ENCODE measurements at places on chromosomes 7 and 10. TPM values are rescaled to one million over a fixed set of nuclear protein-coding genes. Genes with fewer than 3 reads are reported as not detected.

Gene SEMA3A
- 33.3 TPM for total RNA-seq

Gene ATRNL1
- 28.7 TPM for total RNA-seq

Gene SLC26A5
- 0.41 TPM for total RNA-seq

DNA sequence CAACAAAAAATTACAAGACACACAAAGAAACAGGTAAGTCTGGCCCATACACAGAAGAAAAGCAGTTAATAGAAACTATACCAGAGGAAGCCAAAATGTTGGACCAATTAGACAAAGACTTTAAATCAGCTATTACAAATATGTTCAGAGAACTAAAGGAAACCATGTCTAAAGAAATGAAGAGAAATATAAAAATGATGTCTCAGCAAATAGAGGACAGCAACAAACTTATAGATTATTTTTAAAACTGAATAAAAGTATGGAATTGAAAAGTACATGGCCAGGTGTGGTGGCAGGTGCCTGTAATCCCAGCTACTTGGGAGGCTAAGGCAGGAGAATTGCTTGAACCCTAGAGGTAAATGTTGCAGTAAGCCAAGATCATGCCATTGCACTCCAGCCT, 58.5 kb downstream of the LHFPL3 start:
- no peak for DNase-seq

DNA sequence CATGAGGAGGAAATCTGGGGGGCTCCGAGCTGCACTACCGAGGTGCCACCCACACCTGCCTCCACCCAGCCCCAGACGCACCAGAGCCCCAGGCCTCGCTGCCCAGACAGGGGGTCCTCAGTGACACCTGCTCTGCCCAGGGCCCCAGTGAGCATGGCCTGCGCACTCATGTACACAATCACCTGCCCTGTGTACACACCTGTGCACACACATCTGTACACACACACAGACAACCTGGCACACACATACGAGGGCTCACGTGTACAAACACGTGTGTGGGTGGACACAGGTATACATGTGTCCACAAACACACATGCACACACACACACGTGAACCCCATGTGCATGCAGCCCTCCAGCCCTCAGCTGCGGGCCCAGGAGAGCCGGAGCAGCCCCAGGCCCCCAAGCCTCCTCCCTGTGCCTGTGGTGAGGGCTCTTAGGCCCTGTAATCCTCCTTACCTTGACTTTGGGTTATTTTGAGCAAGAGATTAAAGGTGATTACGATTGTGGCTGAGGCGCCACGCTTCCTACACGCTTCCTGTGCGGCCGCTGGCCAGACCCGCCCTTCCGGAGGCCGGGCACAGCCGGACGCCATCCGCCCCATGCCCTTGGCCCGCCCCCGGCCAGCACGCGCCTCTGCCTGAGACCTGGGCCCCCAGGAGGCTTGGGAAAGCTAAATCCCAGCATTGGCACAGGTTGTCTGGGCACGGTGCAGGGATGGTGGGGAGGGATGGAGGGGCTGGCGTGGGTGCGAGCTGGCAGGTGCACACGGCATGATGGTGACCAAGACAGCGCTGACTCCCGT, 71.9 kb downstream of the ELFN1 start:
- DNase-seq = no peak

DNA sequence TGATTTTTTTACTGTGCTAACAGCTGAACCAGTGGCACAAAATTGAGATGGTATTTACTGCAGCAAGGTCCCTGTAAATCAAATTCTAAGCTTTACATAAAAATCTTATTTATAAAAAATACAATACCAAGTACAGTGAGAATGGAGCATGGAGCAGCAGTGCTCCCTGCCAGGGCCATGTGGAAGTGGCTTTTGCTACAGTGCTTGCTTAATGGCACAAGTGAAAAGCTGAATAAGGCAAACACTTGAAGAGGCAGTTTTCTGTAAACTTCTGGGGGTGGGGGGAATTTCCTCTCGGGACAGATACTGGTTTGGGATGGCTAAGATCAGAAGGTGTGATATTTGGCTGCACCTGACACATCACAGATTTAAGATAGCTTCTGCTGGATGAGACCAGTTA, 27.5 kb downstream of the AP3M1 start:
- no peak for DNase-seq

DNA sequence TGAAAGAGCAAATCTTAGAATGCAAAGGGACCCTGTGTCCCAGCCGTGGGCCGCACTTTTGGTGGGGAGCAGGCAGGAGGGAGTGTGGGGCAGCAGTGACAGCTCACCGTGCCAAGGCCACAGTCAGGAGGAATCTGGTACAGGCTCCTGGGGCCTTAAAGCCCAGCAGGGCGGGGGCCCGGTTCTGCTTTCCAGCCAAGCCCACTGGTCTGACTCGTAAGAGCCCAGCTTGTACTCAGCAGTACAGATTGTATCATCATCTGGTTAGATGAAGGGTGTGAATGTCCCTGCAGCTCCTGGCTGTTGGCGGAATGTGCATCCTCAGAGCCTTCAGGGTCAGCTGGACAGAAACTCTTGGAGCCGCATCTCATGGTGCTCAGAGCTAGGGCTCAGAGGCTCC, 30.5 kb upstream of the TRIM8 start:
- no peak for DNase-seq

- DNase-seq = no peak
Observed at GRCh38 chr10:97328646-97329453, 5.7 kb downstream of the FRAT2 start.

DNA sequence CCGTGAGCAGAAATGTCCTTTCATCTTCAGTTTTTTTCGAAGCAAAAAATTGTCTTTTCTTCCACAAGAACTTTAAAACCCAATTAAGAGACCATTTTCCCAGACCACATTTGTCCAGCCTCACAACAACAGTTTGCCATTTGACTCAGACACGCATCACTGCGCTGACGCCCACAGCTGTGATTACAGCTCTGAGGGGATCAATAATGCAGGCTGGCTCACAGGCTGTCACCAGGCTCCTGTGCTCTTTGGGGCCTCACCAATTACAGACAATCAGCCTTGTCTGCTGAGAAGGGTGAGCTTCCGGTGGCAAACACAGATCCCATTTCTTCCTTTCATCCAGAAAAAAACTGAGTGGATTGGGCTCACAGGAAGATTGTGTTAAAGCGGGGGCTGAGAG, 33.3 kb downstream of the DDC start:
- no peak for DNase-seq

DNA sequence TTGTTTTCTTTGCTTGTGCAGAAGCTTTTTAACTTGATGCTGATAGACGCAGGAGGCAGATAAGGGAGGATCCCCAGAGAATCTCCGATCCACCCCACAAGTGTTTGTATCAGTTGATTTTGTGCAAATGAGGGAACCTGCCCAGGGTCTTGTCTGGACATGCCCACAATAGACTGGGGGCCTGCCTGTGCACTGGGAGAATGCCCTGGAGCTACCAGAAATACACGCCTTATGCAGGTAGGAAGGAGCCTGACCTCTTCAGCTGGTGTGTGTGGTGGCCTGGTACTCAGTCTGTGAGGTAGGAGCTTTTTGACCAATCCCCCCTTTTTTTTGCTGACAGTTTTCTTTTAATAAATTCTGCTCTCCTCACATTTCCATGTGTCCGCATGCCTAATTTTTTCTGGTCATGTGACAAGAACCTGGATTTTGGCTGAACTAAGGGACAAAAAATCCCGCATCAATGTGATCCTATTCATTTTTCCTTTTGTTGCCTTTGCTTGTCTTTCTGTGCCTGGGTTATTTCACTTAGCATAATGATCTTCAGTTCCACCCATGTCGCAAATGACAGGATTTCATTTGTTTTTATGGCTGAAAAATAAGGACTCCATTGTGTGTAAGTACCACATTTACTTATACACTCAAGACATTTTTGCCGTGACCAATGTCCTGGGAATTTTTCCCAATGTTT, 430.6 kb upstream of the NRG3 start:
- no peak for DNase-seq

GRCh38 chr7:123285076-123285700, 85.4 kb upstream of the SLC13A1 start:
- DNase-seq = peak; percentile 53

DNA sequence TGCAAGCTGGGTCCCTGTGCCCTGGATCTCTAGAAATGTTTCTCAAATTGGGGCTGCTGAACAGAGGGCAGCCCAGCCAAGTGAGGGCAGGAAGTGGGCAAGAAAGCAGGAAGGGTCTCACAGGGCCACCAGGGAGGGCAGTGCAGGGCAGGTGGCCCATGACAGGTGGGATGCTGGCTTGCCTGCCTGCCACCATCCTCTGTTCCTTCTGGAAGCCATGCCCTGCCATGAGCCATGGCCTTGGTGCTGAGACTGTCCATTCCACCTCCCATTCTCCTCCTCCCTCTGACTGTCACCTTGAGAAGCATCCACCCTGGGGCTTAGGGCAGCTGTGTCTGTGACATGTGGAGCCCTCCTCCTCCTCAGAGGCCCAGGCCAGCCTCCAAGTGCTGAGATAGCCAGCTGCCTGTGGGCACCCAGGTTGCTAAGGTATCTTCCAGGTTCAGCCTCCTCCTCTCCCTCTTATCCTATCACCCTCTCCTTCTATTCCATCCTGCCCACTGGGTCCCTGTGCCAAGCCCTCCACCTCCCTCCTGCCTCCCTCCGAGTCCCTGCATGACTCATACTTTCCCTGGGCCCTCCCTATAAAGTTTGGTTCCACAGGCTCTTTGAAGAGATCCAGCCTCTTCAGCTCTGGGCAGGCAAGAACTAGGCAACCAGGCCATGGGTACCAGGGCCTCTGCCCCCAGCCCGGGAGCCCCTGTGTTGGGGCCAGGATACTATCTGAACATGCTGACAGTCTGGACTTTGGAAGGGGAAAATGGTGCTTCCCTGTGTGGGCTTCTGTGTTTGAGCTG, 1.3 kb downstream of the VSIR start:
- DNase-seq = no peak

GRCh38 chr10:95309958-95310357, 19.2 kb upstream of the PDLIM1 start:
- DNase-seq = no peak

- peak; percentile 68 for DNase-seq
Observed at GRCh38 chr10:17742918-17743317, 9.1 kb upstream of the TMEM236 start.

DNA sequence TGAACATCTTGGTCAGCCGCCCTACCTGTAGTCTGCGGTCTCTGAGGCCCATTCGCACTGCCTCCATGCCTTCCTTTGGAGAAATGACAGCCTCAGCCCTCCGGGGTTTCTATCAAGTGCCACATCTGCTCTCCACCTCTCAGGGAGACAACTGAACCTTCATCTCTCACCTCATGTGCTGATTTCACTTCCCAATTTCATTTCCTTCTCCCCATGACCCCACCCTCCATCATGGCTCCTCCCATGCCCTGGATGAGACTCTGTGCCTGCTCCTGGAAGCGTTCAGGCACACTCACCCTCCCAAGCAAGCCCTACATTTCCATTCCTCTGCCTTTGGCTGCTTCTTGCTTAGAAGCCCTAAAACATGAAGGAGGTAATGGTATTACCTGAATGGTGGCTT, 7.8 kb upstream of the SCD start:
- no peak for DNase-seq

Data from WTC11 (cell line).